Right forelimb (tissue), 1 donor: ENCODE measurements at places on chromosomes 12 and 14.

- DNase-seq, result no peak
Observed at GRCh38 chr14:96614481-96614881, 112.3 kb downstream of the PAPOLA start.

DNA sequence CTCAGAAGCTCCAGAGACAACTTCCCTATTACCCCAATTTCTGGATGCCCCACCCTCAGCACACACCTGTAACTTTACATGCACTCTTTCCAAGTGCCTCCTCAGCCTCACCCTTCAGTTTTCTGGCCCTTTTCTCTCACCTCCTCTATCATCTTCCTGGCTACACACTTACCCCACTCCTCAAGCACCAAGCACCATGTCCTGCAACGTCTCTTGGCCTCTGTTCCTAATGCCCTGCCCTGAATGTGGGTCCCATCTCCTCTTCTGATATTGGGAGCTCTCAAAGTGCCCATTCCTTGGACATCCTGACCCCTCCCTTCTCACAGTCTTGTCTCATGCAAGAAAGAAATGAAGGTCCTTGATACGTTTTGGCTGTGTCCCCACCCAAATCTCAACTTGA lies 1.2 kb downstream of the KRT72 start:
- no peak for DNase-seq

DNA sequence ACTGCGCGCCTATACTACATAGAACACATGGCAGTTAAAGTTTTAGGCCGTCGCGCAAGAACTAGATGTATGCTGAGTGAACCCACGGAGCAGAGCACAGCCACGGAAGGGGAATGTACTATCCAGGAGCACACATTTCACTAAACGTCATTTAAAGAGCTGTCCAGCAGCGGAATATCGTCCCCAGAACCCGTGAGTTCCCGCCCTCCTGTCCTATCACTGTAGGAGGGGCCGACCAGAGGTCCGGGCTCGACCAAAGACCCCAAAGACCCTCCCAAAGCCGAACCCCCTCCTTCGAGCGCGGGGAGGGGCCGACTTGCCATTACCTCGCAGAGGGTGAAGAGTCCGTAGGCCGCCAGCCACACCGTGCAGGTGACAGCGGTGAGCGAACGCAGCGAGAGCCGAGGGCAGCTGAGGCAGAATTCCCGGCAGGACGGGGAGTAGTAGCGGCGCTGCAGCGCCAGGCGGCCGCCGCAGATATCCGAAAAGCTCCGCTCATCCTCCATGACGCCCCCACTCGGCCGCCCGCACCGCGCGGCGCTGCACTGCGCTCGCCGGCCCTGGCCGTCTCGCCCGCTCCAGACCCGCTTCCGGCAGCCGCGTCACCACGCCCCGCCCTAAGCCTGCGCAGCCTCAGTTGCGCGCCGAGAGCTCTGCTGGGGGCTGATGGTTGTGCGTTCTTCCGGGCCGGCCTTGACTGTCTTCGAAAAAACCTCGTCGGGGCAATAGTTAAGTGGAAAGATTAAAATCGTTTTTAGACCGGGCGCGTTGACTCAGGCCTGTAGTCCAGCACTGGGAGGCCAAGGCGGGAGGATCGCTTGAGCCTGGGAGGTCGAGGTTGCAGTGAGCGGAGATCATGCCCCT lies at the start of gene PIGH:
Gene PIGH, minus strand, starts transcription at position 571 of the 864 bp plus-strand sequence. Its CDS starts 65 bp downstream, at position 506.
- peak; percentile 94 for DNase-seq

DNA sequence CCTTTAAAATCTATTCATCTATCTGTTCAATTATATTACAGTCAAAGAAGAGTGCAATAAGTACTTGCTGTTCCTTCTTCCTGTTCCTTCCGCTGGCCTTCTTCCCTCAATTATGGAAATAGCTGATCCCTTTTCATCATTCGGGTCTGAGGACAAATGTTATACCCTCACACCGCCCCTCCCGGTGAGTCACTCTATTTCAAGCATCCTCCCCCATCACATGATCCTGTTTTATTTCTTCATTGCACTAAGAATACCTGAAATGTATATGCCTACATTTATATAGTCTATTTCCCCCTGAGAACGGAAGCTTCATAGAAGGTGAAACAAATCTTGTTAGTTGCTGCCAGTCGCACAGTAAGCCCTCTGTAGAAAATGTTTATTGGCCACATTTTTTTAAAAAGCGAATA lies 2.5 kb downstream of the SLC38A1 start:
- DNase-seq, result no peak

DNA sequence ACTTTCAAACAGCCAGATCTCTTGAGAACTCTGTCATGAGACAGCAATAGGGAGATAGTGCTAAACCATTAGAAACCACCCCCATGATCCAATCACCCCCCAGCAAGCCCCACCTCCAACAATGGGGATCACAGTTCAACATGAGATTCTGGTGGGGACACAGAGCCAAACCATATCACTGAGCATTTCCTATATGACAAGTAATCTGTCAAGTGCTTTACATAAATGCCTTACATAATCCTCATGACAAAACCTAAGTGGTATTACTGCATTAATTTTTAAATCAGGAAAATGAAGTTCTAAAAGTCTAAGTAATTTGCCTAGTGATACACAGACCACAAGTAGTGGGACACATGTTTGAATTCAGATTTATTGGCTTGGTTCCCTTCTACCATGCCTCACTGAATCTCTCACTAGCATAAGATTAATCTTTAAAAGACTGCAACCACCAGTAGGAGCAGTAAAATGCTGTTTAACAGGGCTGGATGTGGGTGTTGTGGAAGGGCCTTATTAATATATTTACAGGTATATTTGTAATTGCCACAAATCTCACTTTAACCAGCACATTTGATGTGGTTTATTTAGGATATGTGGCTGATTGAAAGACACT lies 323.1 kb upstream of the FBXO33 start:
- DNase-seq, result no peak

- DNase-seq, result no peak
Observed at GRCh38 chr12:25236190-25236589, 14.5 kb downstream of the KRAS start.

DNA sequence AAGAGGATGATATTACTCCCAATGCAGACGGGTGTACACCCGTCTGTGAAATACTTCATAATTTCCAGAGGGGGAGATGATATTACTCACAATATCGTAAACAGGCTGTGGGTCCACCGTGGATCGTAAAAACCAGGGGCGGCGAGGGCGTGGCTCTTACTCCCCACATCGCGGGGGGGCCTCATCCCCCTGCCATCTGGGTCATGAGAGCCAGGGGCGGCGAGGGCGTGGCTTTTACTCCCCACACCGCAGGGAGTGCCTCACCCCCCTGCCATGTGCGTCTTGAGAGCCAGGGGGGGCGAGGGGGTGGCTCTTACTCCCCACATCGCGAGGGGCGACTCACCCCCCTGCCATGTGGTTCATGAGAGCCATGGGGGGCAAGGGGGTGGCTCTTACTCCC lies 86.2 kb upstream of the GNG2 start:
- DNase-seq, result no peak

DNA sequence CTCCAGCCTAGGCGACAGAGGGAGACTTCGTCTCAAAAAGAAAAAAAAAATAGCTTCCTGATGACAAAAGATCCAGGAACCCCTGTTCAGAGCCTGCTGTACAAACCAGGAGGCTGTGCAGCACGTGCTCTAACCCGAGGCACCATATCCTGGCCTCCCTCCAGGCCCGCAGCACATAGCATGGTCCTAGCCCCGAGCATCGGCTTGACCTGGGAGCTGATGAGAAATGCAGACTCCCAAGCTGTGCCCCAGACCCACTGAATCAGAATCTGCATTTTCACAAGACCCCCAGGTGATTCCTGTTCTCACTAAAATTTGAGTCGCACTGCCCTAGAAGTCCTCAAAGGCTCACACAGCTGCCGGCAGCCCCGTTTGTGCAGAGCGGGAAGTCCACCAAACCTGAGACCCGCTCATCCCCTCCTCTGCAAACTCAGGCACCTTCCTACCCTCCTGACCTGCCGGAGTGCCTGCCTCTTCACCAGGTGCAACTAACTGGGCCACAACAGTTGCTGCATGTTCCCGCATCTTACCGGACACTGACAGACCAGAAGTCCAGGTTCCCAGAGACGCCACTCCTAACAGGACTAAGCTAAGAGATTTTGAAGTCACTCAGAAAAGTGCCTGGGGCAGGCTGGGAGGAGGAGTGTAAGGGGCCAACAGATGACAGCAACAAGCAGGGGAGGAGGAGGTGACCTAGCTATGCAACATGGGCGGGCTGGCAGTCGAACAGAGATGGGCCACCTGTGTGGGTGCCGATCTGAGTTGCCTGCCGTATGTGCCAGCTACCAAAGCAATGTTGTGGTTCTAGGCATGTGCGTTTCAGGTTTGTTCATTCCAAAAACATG lies 24.0 kb upstream of the RIN3 start:
- peak; percentile 36 for DNase-seq

GRCh38 chr14:90981636-90982035 lies 78.8 kb downstream of the RPS6KA5 start:
- DNase-seq, result no peak

GRCh38 chr14:100666851-100667250 lies 59.8 kb upstream of the DLK1 start:
- DNase-seq, result no peak

- no peak for DNase-seq
Observed at GRCh38 chr12:103586791-103587370, at the start of gene STAB2. Gene STAB2 (plus strand): TSS chr12:103587273. CDS start chr12:103587477, 204 bp downstream.

DNA sequence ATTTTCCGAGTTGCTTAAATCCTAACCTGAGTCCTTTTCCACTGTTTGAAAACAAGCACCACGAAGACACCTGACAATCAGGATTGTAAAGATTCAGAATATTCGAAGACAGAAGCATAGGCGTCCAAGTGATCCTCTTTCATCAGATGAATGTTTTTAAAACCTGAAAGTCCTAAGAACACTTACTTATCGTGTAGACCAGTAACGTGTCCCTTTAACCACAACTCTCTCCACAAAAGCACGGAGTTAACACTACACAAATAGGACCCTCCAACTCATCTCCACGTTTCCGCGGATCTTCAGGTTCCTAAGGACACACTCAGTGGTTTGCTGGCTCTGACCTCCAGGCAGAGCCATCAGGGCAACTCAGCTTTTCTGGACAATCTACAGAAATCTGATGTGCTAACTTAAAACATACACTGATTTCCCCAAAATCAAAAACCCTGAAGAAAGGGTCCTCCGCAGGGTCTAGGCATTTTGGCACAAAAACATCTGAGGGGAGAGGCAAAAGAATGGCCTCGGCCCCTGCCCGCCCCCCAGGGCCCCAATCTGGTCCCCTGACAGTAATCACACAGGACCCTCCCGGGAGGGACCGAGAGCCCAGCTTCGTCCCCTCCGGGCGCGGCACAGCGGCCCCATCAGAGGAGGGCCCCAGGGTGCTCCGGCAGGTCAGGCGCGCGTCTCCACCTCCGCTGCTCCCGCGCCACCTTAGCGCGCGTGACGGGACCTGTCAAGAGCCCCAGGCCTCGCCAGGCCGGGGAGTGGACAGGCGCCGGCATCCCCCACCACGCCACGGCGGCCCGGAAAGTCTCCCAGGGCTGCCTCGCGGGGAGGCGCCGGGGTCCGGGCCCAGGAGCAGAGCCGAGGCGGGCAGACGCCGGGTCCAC lies 925 bp downstream of the DICER1 start:
- DNase-seq, result peak; percentile 53

DNA sequence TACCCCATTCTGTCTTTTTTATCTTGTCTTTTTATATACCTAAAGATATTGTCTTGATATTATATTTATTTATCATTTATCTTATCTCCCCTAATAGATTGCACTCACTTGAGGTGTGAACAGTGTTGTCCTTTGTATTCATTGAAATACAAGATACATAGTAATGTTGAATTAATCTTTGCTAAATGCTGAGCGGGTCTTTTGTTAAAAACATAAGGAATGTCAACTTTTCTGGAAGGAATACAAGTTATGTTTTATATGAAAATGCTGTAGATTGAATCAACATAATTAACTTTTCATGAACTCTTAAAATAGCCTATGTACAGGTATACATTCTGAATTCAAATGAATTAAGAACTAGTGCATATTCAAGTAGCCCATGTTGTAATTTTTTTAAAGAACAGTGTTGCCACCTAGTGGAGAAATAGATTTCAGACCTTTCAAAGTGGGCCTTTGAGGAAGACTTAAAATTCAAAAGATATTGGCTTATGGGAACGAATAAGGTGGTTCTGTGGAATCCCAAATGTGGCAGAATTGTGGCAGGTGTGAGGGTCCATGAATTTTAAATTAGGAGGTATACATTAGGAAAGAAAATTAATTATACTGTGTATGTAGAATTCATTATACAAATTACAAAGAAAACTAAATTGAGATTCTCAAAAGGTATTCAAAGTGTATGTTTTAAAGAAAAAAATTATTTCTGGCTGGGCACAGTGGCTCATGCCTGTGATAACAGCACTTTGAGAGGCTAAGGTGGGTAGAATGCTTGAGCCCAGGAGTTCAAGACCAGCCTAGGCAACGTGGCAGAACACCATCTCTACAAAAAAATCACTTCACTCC lies 19.1 kb downstream of the BBOF1 start:
- DNase-seq, result no peak

DNA sequence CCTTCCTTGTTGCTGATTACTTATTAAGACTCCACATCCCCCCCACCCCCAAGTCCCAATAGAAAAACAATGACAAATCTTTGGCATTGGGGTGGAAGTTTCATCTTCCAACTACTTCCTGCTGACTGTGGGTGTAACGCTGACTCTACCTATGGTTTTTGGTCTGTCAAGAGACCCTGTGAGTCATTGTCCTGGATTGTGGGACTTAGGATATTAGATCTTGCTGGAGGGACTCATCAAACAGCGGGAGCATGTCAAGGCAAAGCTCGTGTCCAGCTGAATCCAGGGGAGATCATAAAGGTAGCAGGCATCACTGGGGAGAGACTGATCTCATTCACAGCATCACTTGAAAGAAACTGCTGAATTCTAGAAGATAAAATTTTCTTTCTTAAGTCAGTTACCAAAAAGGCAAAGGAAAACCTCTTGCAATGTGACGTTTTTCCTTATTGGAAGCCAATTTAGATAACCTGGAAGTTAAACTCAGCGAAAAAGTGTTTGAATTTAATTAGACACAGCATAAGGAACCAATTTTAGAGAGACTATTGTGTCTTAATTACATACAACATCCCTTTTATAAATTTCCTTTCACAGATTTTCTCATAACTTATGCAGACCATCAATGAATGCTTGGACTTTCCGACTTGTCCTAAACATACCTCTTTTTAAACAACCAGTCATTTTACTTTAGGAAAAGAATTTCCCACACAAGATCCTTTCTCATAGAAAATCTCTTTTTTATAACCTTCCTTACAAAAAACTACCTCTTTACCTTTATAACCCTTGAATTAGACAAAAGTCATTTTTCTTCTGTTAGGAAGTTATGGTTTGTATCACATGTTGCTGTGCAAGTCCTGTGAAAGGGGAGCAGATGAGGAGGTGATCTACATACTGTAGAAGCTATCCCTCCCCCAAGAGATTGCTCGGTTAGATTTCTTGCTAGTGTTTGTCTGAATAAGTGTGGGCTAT lies 94.6 kb upstream of the SCAF11 start:
- no peak for DNase-seq

- DNase-seq, result no peak
Observed at GRCh38 chr12:40058721-40059190, 47.1 kb downstream of the SLC2A13 start.
